ENCODE measurements at places on chromosomes 2 and 18.

- peak; percentile 87 for DNase-seq
Observed at GRCh38 chr2:234823877-234824376, 127.9 kb upstream of the SH3BP4 start.

DNA sequence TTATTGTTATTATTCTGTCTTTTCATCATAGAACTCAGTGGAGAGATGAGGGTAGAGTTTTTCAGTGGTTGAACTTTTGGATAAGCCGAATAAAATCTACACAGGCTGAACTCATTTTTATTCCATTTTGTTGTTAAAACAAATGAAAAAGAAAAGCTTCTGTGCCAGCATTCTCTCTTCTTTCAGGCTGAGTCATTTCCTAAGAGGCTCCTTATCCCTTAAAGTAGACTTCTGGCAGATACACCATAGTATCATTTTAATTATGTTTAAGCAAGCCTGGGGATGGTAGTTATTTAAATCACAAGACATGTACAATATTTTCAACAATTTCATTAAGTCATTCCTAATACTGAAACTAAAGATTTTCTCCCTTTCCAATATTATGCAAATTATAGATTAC is 1364.0 kb upstream of the NRXN1 start:
- DNase-seq, result no peak

- no peak for DNase-seq
Observed at GRCh38 chr2:136389809-136390208, 271.9 kb upstream of the CXCR4 start.

GRCh38 chr2:68185541-68186164 is 28.0 kb downstream of the PNO1 start:
- peak; percentile 52 for DNase-seq

DNA sequence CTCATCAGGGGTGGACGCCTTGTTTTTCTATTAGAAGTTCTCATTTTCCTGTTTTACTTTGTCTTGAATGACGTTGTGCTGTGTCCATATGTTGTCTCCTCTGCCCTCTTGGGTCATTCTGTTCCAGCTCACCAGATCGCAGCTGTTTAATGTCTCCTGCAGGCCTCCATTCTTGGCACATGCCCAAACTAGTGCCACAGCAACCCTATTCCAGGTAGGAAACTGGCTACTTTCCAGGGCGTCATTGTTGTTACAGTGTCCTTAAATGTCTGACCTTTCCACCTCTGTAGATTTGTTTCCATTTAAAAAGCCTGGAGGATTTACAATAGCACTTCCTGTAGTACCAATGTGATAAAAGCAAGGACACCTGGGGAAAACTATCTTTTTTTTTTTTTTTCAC is 500.7 kb downstream of the METTL4 start:
- DNase-seq, result no peak

- DNase-seq, result peak; percentile 57
Observed at GRCh38 chr18:51278045-51278649, 80.7 kb upstream of the MEX3C start.

GRCh38 chr2:16537347-16537746 is 128.3 kb downstream of the CYRIA start:
- no peak for DNase-seq

- DNase-seq, result no peak
Observed at GRCh38 chr2:174931724-174932123, 73.5 kb downstream of the CHN1 start.

GRCh38 chr18:51235009-51235789 is 37.7 kb upstream of the MEX3C start:
- DNase-seq, result peak; percentile 48
